Activated CD4-positive, alpha-beta T cell treated with anti-CD3 and anti-CD28 coated beads, Interleukin-2, amount 10 ng/mL, durations not matched to agents 24 days and 14 days (primary cell): ENCODE measurements at places on chromosomes 3 and 15. TPM values are rescaled to one million over a fixed set of nuclear protein-coding genes. Genes with fewer than 3 reads are reported as not detected.

DNA sequence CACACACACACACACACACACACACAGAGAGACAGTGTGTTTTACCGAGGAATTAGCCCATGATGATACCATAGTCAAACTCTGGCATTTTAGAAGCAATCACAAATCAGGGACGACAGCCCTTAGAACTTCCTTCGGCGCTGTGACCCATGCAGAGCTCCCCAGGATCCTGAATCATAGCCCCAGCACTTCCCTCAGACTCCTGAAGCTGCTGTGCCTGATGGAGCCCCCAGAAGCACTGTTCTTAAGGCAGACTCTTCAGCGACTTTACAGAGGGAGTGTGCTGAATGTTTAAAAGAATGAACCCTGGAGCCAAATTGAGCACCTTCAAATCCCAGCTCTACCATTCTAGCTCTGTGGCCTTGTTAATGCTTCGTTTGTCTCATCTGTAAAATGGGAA, 89.3 kb upstream of the LIPC start:
- no peak overlapping the region for H3K27ac ChIP-seq
- no peak overlapping the region for H3K4me3 ChIP-seq
- peaks cover 11% of the 10 kb centered on the region for H3K4me1 ChIP-seq
- no peak for DNase-seq

The TPRG1 gene
- 25.9 and 29.7 TPM in 2 replicates for total RNA-seq

DNA sequence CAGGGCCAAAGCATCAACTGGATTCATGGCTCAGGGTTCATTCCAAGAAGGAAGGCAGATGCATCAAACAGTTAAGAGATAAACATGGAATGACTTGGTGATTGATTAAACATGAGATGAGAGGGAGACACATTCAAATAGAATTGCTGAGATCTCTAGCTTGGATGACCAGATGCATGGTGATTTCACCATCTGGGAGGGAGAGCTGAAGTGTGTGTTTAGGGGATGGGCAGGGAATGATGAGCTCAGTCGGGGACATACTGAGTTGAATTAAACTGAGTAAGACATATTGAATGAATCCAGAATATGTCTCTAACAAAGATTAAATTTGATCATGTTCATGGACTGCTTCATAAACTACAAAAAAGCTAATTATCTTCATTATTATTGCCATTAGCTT, 35.5 kb downstream of the CADPS start:
- no peak overlapping the region for H3K27ac ChIP-seq
- H3K36me3 ChIP-seq: no peaks in the 10 kb centered on the region
- no peaks in the 10 kb centered on the region for H3K27me3 ChIP-seq
- no peak overlapping the region for H3K4me3 ChIP-seq
- no peak for DNase-seq
- no peaks in the 10 kb centered on the region for H3K4me1 ChIP-seq

DNA sequence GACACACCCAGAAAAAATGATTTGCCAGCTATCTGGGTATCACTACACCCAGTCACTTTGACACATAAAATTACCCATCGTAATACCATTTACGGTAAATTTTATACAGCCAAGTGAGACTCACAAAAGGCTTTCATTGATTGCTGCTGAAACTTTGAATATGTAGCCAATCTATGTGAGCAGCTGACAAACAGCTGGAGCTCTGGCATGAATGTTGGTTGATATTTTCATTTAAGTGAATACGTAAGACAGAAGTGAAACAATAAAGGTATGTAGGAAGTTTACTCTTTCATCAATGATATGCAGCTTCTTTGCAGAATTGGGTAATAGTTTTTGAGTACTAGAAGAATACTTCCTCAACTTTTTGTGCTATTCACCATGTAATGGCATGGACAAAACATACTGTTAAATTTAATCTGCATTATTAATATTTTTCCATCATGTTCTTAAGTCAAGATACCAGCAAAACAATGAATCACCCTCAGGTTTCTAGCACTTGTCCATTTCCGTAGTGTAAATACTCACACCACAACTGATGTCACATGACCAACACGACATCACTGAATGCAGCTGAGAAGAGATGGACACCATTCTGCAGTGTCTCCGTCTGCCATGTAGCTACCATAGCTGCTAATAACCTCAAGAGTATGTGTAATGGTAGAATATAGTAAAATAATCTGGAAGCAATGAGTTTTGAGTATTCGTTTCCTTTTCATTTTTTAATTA, 205.9 kb upstream of the HES1 start:
- H3K4me1 ChIP-seq: peaks cover 6% of the 10 kb centered on the region
- H3K36me3 ChIP-seq: no peaks in the 10 kb centered on the region
- no peak overlapping the region for H3K4me3 ChIP-seq
- H3K27ac ChIP-seq: no peak overlapping the region
- peaks cover 15% of the 10 kb centered on the region for H3K27me3 ChIP-seq
- no peak for DNase-seq

The SCN5A gene
- total RNA-seq: not detected in 2 replicates

- peaks cover 15% of the 10 kb centered on the region for H3K4me1 ChIP-seq
- DNase-seq: no peak
Measured at GRCh38 chr3:4462369-4463040, 4.6 kb downstream of the SUMF1 start.

GRCh38 chr3:53817809-53818208, 28.4 kb downstream of the CHDH start:
- no peaks in the 10 kb centered on the region for H3K4me1 ChIP-seq
- H3K36me3 ChIP-seq: no peaks in the 10 kb centered on the region
- no peak overlapping the region for H3K27ac ChIP-seq
- H3K4me3 ChIP-seq: no peak overlapping the region
- DNase-seq: no peak
- H3K27me3 ChIP-seq: no peaks in the 10 kb centered on the region

GRCh38 chr3:14517601-14518431, 22.3 kb downstream of the GRIP2 start:
- H3K27me3 ChIP-seq: no peaks in the 10 kb centered on the region
- H3K4me1 ChIP-seq: no peaks in the 10 kb centered on the region
- H3K36me3 ChIP-seq: no peaks in the 10 kb centered on the region
- H3K4me3 ChIP-seq: no peak overlapping the region

The FLNB gene
- total RNA-seq: 22.8 and 23.9 TPM in 2 replicates

GRCh38 chr15:35540885-35541284, 5.1 kb downstream of the DPH6 start:
- peaks cover 1% of the 10 kb centered on the region for H3K36me3 ChIP-seq
- no peak overlapping the region for H3K4me3 ChIP-seq
- peaks cover 9% of the 10 kb centered on the region for H3K4me1 ChIP-seq
- H3K27ac ChIP-seq: no peak overlapping the region

- H3K4me3 ChIP-seq: no peak overlapping the region
- no peaks in the 10 kb centered on the region for H3K27me3 ChIP-seq
- no peaks in the 10 kb centered on the region for H3K4me1 ChIP-seq
- no peak for DNase-seq
- no peak overlapping the region for H3K27ac ChIP-seq
Measured at GRCh38 chr3:41697702-41698101, 264.2 kb downstream of the ULK4 start.
